ENCODE measurements at places on chromosomes 5 and 9.

DNA sequence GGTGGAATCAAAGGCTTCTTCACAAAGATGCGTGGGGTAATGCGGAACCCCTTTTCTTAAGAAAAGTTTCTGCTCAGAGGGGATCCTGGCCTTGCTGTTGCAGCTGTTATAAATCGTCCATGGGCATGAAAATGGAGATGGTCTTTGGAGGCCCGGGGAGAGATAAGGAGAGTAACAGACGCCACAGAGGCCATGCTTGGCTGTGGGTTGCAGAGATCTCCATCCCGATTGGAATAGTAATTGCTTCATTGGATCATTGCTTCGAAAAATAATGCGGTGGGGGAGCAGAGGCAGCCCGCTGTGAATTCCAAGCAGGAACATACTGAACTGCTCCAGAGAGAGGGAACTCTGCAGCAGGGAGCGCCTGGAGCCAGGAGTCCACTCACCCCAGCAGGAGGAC lies 55.5 kb downstream of the C5orf15 start:
- no peak for DNase-seq
- no peak overlapping the region for H3K27ac ChIP-seq
- H3K27me3 ChIP-seq = no peaks in the 10 kb centered on the region
- no peak overlapping the region for H3K4me3 ChIP-seq
- no peaks in the 10 kb centered on the region for H3K4me1 ChIP-seq

DNA sequence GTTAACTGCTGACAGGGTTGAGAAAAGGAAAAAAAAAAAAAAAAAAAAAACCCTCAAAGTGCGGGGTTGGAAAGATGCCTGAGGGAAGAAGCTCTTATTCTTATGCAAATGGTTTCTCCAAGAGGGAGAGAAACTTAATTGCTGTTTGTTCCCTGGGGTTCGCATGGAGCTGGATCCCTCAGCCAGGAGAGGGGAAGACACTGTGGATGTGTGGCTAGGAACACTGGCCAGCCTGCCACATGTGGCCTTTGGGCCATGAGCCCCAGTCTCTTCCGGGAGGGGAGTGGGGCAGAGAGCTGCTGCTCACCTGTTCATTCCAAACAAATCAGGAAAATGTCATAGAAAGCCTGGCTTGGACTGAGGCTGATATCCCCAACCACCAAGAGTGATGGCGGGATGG lies 9.4 kb upstream of the SCGB3A2 start:
- H3K4me3 ChIP-seq = no peak overlapping the region
- H3K36me3 ChIP-seq = no peaks in the 10 kb centered on the region
- no peaks in the 10 kb centered on the region for H3K4me1 ChIP-seq
- DNase-seq = no peak
- H3K27ac ChIP-seq = no peak overlapping the region

DNA sequence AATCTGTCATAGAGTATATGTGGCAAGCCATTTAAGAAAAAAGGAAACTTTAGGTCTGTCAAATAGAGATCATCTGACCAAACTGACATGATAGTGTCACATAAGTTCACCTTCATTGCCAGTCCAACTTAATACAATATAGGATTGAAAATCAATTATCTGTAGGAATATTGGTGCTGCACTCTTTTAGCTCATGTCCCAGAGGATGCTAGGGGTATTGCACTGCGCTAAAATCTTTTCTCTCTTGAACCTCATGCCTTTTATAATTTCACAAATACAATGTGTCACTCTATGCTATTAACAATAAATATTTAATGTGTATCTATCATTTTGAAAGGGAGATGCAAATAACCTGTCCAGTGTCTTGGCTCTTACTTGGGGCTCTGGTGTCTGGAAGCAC lies 72.4 kb upstream of the FAM120A start:
- no peaks in the 10 kb centered on the region for H3K4me1 ChIP-seq
- no peak for DNase-seq
- no peak overlapping the region for H3K4me3 ChIP-seq
- peaks cover 34% of the 10 kb centered on the region for H3K27me3 ChIP-seq
- no peaks in the 10 kb centered on the region for H3K36me3 ChIP-seq

GRCh38 chr5:140114341-140115185 lies 654 bp downstream of the PURA start:
- no peaks in the 10 kb centered on the region for H3K27me3 ChIP-seq
- H3K27ac ChIP-seq = peak overlapping the region; percentile 93
- DNase-seq = peak; percentile 26
- H3K4me3 ChIP-seq = peak overlapping the region; percentile 91

GRCh38 chr5:1347571-1347970 lies 2.7 kb upstream of the CLPTM1L start:
- H3K4me3 ChIP-seq = no peak overlapping the region
- no peak for DNase-seq
- no peak overlapping the region for H3K27ac ChIP-seq
- peaks cover 9% of the 10 kb centered on the region for H3K36me3 ChIP-seq
- H3K27me3 ChIP-seq = no peaks in the 10 kb centered on the region

- no peaks in the 10 kb centered on the region for H3K4me1 ChIP-seq
- H3K36me3 ChIP-seq = no peaks in the 10 kb centered on the region
- no peak for DNase-seq
- peaks cover 34% of the 10 kb centered on the region for H3K27me3 ChIP-seq
- no peak overlapping the region for H3K27ac ChIP-seq
Measured at GRCh38 chr5:74430631-74431289, 209.8 kb downstream of the ENC1 start.

DNA sequence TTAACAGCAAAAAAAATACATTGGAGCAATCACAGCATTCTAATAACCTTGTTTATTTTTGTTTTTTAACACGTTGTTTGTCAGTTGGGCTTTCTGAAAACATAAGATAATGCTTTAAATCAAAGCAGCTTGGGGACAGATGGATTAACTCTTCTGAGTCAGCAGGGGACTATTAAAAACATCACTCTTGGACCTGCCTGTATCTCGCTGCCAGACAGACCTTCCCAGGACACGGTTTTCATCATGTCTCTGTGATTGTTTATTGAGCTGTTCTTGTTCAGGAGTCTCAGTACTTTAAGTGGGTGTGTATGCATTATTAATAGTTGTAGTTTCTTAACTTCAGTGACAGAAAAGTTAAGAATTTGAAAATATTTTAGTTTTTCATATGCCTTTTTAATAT lies 173.2 kb downstream of the SH3GL2 start:
- no peaks in the 10 kb centered on the region for H3K27me3 ChIP-seq
- DNase-seq = no peak
- no peak overlapping the region for H3K4me3 ChIP-seq
- peaks cover 3% of the 10 kb centered on the region for H3K36me3 ChIP-seq

GRCh38 chr5:68214482-68215207 lies 911 bp upstream of the PIK3R1 start:
- H3K27me3 ChIP-seq = no peaks in the 10 kb centered on the region
- no peak for DNase-seq
- peaks cover 14% of the 10 kb centered on the region for H3K36me3 ChIP-seq
- peaks cover 32% of the 10 kb centered on the region for H3K4me1 ChIP-seq
- peak overlapping the region; percentile 93 for H3K4me3 ChIP-seq

- H3K27ac ChIP-seq = no peak overlapping the region
- no peak overlapping the region for H3K4me3 ChIP-seq
- no peaks in the 10 kb centered on the region for H3K4me1 ChIP-seq
- DNase-seq = no peak
Measured at GRCh38 chr5:116032991-116033390, 719 bp downstream of the ARL14EPL start.

DNA sequence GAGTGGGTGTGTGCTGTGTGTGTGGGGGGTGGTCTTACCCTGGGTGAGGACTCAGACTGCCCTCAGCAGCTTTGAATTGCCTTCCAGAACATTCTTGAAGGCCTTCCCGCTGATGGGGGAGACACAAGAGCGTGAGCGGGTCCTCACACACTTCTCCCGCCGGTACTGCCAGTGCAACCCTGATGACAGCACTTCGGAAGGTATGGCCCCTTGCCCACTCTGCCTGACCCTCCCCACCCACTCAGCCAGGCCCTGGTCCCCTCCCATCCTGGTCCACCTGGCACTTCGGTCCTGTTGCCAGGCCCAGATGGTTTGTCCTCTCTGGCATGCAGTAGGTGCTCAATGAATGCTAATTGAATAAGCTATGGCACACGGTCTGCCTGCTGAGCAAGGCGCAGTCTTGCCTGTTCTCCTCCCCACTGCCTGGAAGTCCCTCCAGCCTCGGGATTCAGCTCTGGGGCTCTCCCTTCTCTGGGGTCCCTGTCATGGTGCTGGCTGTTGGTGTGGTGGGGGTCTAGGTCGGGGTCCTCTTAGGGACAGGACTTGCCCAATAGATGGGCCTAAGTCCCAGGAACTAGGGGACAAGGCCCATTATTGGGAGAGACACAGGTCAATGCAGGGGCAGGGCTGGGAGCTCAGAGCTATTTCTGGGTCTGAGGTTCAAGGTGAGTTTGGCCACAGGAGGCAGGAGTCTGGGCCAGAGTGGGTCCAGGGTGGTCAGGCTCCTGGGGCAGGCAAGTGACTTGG lies 26.4 kb downstream of the PSD2 start:
- H3K36me3 ChIP-seq = no peaks in the 10 kb centered on the region
- no peak for DNase-seq
- H3K27ac ChIP-seq = no peak overlapping the region
- peaks cover 19% of the 10 kb centered on the region for H3K27me3 ChIP-seq
- H3K4me1 ChIP-seq = no peaks in the 10 kb centered on the region

DNA sequence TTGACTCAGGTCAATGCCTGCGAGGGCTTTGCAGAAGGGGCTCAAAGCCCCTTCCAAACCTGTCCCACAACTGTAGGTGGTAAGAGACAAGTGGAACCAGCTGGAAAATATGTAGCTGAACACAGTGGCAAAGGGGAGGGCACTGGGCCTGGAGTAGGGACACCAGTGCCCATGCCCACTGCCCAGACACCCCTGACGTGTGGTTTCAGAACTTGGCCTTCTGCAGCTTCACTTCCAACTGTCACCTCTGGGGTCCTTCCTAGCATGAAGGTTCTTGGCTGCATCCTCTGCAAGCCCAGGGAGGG lies 233.1 kb upstream of the IRX1 start:
- H3K4me1 ChIP-seq = no peaks in the 10 kb centered on the region
- no peak overlapping the region for H3K27ac ChIP-seq
- no peak for DNase-seq
- H3K4me3 ChIP-seq = no peak overlapping the region
- no peaks in the 10 kb centered on the region for H3K27me3 ChIP-seq
- no peaks in the 10 kb centered on the region for H3K36me3 ChIP-seq

DNA sequence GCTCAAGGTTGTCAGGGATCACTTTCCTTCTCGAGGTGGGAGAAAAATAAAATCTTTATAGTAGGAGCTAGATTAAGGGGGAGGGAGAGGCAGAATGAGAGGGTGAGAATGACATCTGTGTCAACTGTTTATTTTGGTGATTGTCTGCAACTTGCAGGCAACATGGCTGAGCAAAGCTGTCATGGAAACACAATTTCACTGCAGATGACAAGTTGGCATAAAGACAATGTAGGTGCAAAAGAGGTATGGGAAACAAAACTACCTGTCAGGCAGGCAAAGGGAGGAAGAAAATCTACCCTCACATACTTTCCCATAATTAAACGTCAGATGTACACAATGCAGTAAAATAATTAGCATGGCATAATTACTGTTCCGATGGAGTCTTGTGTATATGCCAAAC lies 167.4 kb downstream of the SLIT3 start:
- H3K4me3 ChIP-seq = no peak overlapping the region
- H3K36me3 ChIP-seq = no peaks in the 10 kb centered on the region
- no peaks in the 10 kb centered on the region for H3K4me1 ChIP-seq
- no peak overlapping the region for H3K27ac ChIP-seq

DNA sequence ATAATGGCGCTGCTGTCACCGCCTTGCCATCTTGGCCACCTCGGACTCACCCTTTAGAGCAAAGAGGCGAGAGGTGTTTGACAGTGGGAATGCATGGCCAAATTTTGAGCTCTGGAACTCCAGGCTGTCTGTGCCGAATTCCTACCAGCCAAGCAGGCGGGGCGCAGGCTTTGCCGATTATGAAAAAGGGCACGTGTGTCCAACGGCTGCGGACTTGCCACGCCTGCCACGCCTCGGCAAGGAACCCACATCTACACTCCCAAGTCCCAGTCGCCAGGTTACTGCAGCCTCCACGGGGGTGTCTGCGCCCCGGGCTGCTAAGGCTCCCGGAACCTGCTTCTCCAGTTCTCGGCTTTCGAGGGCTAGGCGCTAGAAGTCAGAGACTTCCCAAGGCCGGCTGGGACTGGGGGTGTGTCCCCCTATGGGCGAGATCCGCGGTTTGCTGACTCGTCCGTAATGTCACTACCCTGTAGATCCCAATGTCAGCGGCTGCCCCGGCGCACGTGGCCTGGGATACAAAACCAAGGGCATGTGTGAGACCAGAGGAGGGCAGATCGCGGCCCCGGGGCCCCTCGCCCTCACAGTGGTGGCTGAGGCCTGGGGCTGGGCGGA lies 2.8 kb downstream of the NPR3 start:
- DNase-seq = no peak
- peaks cover 66% of the 10 kb centered on the region for H3K27me3 ChIP-seq
- H3K27ac ChIP-seq = no peak overlapping the region
- no peak overlapping the region for H3K4me3 ChIP-seq

DNA sequence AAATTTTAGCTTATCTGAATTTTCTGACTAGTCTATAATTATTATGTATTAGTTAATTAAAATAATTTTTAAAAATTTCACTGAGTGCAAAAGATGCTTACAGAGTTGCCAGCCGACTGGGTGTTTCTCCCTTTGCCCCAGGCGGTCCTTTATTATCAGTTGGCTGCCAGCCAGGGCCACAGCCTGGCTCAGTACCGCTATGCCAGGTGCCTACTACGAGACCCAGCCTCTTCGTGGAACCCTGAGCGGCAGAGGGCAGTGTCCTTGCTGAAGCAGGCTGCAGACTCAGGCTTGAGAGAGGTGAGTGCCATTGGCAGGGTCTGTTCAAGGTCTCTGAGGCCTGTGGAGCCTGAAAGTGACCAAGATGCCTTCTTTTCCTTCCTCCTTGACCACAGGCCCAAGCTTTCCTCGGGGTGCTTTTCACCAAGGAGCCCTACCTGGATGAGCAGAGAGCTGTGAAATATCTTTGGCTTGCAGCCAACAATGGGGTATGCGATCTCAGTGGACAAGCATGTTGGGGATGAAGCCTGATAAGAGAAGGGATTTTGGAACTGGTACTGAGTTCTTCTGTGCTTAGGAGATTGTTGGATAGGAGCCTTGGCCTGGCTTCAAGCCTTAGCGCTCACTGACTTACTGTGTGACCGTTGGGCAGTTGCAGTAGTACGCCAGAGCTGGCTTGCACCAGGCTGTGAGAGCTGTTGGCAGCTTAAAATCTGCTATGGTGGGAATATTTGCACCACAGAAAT lies 10.6 kb downstream of the DELE1 start:
- DNase-seq = no peak
- H3K4me1 ChIP-seq = peaks cover 7% of the 10 kb centered on the region
- H3K36me3 ChIP-seq = peaks cover 51% of the 10 kb centered on the region

DNA sequence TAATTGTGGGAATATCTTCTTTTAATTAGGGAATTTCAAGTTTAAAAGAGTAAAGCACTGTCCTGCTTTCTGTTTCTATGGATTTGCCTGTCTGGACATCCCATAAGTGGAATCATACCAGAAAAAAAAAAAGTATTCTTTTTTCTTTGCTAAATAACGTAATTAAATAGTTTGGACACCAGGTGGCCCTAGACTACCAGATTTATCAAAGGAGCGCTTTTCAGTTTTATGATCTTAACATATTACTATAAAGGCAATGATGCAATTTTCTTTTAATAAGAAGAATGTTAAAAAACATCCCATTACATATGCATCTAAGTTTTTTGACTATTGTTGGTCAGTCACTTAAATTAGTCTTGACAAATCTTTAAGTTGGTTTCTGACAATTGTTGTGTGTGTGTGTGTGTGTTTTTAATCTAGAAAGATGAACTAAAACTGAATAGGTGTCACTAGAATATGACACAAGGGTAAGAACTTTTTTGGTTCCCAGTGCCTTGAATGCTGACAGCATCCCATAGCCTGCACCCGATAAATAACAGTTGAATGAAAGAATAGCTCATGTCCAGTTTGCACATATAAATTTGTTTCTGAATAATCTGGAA lies 49.5 kb downstream of the C5orf22 start:
- no peak overlapping the region for H3K27ac ChIP-seq
- peaks cover 48% of the 10 kb centered on the region for H3K27me3 ChIP-seq
- H3K4me3 ChIP-seq = no peak overlapping the region
